Left ventricle myocardium inferior (tissue), 1 donor: ENCODE measurements at places on chromosomes 5 and 9. TPM values are rescaled to one million over a fixed set of nuclear protein-coding genes. Genes with fewer than 3 reads are reported as not detected.

- H3K27ac ChIP-seq = peak overlapping the region; percentile 7
- H3K4me1 ChIP-seq = peaks cover 56% of the 10 kb centered on the region
- no peaks in the 10 kb centered on the region for H3K36me3 ChIP-seq
- DNase-seq = no peak
- H3K27me3 ChIP-seq = peaks cover 8% of the 10 kb centered on the region
- no peak overlapping the region for H3K4me3 ChIP-seq
Measured at GRCh38 chr5:158854260-158854783, 245.4 kb downstream of the EBF1 start.

DNA sequence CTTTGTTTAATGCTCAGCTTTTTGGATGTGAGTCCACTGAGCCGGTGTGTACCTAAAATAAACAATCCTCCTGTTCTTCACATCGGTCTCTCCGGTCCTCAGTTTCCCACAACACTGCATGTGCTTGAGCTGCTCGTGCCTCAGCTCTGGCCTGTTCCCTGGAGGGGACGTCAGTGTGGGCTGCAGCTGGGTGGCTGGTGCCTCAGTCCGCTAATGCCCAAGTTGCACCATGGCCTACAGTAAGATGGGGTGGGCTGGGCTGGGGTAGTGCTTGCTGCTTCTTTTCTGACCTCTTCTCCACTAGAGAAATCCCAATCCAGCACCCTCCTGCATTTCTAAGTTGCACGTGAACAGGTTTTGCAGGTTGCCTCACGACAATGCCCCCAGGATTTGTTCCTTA, 595 bp upstream of the BTNL9 start:
- DNase-seq = no peak
- peaks cover 76% of the 10 kb centered on the region for H3K27me3 ChIP-seq
- H3K4me3 ChIP-seq = peak overlapping the region; percentile 64
- peak overlapping the region; percentile 92 for H3K27ac ChIP-seq

- no peaks in the 10 kb centered on the region for H3K4me1 ChIP-seq
- peaks cover 48% of the 10 kb centered on the region for H3K27me3 ChIP-seq
Measured at GRCh38 chr5:180116077-180116999, 44.8 kb upstream of the RNF130 start.

DNA sequence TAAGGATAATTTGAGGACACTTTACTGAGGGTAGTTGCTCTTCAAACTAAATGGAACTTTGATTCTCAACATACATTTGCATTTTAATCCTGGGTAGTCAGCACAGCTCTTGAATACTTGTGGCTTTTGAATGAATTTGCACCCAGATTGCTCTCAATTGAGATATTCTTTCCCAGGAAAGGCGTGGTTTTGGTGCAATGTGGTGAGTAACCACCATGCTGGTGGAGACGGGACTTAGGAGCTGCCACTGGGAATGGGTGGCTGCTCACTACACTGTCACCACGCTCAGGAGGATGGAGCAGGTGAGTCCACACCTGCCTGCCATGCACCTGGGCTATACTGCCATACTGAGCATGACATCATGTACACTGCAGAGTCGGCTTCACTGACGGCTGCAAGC, 99.2 kb downstream of the IRX1 start:
- DNase-seq = no peak
- no peak overlapping the region for H3K27ac ChIP-seq
- no peaks in the 10 kb centered on the region for H3K36me3 ChIP-seq
- no peaks in the 10 kb centered on the region for H3K4me1 ChIP-seq

DNA sequence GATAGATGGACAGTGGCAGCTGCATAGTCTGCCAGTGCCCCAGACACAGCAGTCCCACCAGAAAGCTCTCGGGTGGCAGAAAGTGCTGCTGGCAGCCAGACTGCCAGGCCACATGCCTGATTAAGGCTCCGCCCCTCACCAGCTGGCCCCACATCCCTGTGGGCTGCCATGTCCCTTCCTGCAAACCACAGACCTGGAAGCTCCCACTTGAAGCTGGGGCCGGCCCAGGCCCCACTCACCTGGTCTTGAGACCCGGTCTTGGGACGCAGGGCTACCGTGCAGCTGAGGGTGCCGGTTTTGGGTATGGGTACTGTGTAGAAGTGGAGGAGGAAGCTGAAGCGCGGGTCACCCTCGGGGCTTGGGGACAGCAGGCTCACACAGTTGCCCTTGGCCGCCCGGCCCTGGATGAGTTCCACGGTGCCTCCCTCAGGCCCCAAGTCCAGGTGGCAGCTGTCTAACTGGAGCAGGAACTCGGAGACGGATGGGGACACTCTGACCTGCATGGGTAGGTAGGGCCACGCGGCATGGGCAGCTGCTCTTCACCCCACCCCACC, 15.3 kb downstream of the FPGS start:
- H3K36me3 ChIP-seq = peaks cover 96% of the 10 kb centered on the region
- H3K4me3 ChIP-seq = no peak overlapping the region

DNA sequence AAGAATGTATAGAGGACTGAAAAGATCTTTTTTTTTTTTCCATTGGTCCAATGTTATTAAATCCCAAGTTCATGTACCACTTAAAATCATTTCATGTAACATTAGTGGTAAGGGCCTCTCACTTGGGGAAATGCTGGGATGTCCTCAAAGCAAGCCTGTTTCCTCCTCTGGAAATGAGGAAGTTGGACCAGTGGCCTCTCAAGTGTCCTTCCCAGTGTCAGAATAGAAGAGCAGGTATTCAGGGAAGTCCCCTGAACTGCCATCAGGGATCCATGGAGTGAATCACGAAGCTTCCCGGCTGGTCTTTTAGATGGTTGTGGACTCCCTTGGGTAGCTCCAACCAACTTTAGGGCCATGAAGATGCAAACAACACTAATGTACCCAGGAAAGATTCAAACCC, 55.2 kb upstream of the AFAP1L1 start:
- no peaks in the 10 kb centered on the region for H3K27me3 ChIP-seq
- H3K4me3 ChIP-seq = no peak overlapping the region
- DNase-seq = no peak
- H3K27ac ChIP-seq = peak overlapping the region; percentile 87
- peaks cover 86% of the 10 kb centered on the region for H3K4me1 ChIP-seq

- no peak overlapping the region for H3K4me3 ChIP-seq
- H3K4me1 ChIP-seq = peaks cover 29% of the 10 kb centered on the region
- DNase-seq = peak; percentile 13
- H3K36me3 ChIP-seq = peaks cover 46% of the 10 kb centered on the region
- no peaks in the 10 kb centered on the region for H3K27me3 ChIP-seq
Measured at GRCh38 chr5:134139891-134140469, 25.5 kb downstream of the TCF7 start.

DNA sequence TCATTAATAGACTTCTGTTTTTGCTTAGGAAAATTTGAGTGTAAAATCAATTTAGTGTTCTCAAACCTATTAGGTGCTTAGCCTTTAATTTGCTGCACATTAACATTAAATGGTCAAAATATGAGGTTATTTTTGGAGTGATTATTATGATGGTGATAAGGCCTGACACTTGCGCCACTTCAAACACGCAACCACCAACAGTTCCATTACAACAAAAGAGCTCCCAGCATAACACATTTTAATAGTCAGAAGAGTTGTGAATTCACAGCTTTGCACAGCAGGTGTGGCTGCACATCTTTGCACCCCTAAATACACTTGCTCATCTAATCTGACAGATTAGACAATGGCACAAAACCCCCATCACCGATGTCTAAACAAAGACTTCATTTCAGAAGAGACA, 940.7 kb downstream of the NR2F1-AS1 start:
- no peak for DNase-seq
- peaks cover 25% of the 10 kb centered on the region for H3K4me1 ChIP-seq
- no peak overlapping the region for H3K27ac ChIP-seq
- no peaks in the 10 kb centered on the region for H3K36me3 ChIP-seq

- no peaks in the 10 kb centered on the region for H3K27me3 ChIP-seq
- H3K4me1 ChIP-seq = peaks cover 20% of the 10 kb centered on the region
- H3K4me3 ChIP-seq = no peak overlapping the region
- no peak for DNase-seq
- no peaks in the 10 kb centered on the region for H3K36me3 ChIP-seq
Measured at GRCh38 chr9:89776795-89777525, 172.1 kb downstream of the GADD45G start.

GRCh38 chr5:111077678-111078077, 6.2 kb downstream of the TSLP start:
- H3K4me3 ChIP-seq = no peak overlapping the region
- H3K27me3 ChIP-seq = peaks cover 9% of the 10 kb centered on the region
- peaks cover 27% of the 10 kb centered on the region for H3K4me1 ChIP-seq
- DNase-seq = no peak

- DNase-seq = no peak
- peaks cover 9% of the 10 kb centered on the region for H3K4me1 ChIP-seq
- H3K36me3 ChIP-seq = no peaks in the 10 kb centered on the region
- H3K27me3 ChIP-seq = no peaks in the 10 kb centered on the region
- H3K4me3 ChIP-seq = no peak overlapping the region
Measured at GRCh38 chr5:178507151-178507932, 82.9 kb downstream of the COL23A1 start.

The PAPPA gene
- total RNA-seq = 0.69 TPM

The TEK gene
- total RNA-seq = 21.7 TPM

The LECT2 gene
- total RNA-seq = not detected

The DDX4 gene
- total RNA-seq = not detected
